Left renal cortex interstitium (tissue), 4 donors: ENCODE measurements at places on chromosomes 13 and 19. TPM values are rescaled to one million over a fixed set of nuclear protein-coding genes. Genes with fewer than 3 reads are reported as not detected.

MTUS2 gene
- polyA plus RNA-seq = 0.81 TPM

BCL2L12 gene
- polyA plus RNA-seq = 32.9 TPM

OR10H1 gene
- polyA plus RNA-seq = 0.04 TPM

PSMD8 gene
- polyA plus RNA-seq = 150 TPM

ZNF433 gene
- polyA plus RNA-seq = 17.0 TPM

KLK12 gene
- polyA plus RNA-seq = not detected

- DNase-seq = no peak
Observed at GRCh38 chr19:18712981-18713380, 29.5 kb downstream of the CRTC1 start.

DNA sequence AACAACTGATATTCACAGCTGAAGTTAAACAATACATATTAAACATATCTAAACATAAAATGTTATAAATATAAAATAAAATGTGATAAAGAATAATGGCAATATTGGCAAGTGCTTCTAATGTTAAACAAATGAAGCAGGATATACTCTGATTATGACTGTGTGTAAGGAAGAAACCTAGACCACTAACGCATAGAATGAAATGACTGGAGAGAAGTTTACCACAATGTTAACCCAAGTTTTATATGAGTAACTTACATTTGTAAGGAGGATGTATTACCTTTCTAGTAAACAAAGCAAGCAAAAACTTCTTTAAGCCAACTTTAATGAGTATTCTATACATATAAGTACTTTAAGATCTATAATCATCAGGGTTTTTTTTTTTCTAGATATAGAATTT, 43.0 kb downstream of the RB1 start:
- no peak for DNase-seq

GRCh38 chr13:45258334-45258675, 57.5 kb upstream of the KCTD4 start:
- DNase-seq = no peak

- DNase-seq = no peak
Observed at GRCh38 chr19:852136-853013, at the start of gene ELANE. Gene ELANE, plus strand, starts transcription at chr19:852303. Its CDS starts 26 bp downstream, at chr19:852329.

DNA sequence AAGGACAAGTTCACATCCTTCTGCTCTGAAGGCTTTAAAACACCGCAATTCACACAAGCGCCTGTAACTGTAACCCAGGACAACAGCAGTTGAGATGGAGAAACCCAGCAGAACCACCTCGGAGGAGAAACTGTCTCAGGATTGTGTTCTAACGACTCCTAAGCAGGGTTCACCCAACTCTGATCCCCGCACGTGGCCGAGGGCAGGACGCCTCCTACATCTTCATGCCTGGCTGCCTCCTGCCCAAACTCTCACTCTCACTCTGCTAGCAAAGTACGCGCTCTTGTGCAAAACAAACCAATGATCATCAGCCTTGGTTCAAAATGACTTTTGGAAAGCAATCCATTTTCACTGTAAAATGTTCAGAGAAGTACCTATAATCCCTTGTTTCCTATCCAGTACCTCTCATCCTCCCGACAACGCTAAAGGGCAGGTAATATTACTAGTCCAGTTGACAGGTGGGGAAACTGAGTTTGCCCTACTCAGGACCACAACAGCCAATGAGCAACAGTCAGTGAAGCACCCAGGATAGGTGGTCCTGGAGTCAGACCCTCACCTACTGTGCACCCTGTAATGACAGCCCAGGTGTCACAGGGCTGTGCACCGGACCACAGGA, 25.6 kb downstream of the EPS15L1 start:
- DNase-seq = no peak

DNA sequence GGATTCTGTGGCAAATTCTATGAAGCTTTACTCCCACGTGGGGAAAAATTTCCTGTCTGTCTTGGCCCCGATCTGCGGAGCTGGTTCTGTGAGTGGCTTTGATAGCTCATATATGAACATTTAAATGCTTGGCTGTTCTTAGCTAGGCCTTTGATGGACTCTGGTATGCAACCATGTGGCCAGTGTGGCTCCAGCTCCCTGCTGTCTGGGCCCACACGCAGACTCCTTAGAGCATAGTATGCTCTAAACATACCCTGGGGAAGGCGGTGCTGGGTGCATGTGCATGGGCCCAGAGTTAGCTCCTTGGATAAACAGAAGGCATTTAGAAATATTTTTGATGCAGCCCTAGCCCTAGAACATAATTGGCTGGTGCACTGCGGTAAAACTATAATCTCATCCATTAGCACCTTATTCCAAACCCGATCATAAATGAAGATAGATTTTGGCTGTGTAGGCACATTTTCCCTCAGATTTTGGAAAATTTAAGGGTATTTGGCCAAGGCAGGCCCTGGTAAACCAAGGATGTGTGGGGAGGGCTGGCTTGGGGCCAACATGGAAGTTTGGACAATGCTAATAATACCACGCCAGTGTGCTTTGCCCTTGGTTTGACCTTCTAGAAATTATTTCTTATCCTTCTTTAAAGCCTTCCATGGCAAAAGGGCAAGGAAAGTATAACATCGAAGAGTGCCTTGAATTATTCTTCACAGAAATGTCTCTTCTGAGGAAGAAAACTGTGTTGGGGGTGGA, 153.5 kb downstream of the LMO7 start:
- no peak for DNase-seq

GRCh38 chr13:59706101-59706976, 457.4 kb downstream of the DIAPH3 start:
- no peak for DNase-seq

- DNase-seq = no peak
Observed at GRCh38 chr19:3682741-3683404, 17.4 kb downstream of the PIP5K1C start.

- no peak for DNase-seq
Observed at GRCh38 chr19:11375143-11375948, 880 bp downstream of the SWSAP1 start.

- DNase-seq = no peak
Observed at GRCh38 chr19:16077984-16078758, 1.9 kb downstream of the TPM4 start.

DNA sequence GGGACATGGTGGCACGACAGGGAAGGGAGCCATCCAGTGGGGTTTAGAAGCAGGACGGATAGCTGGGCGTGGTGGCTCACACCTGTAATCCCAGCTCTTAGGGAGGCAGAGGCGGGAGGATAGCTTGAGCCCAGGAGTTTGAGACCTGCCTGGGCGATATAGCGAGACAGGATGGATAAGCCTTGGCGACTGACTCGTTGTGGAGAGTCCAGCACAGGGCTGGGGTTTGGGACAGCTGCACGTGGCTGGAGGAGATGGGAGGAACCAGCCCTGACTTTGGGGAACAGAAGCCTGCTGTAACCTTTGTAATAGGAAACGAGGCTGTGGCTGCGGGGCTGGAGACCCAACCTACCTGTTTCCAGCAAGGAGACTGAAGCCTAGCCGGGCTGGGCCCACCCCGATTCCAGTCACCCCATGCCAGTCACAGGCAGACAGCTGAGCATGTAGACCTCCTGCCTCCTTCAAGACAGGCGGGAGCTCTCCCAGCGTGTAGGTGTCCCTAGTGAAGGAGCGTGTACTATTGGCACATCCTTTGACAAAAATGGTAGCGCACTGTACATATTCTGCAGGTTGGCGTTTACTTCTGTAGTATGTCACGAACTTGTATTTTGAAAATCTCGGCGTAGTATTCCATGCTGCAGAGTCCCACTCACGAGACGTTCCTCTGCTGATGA, 8.0 kb downstream of the LENG1 start:
- DNase-seq = no peak

GRCh38 chr19:49631014-49631588, 8.8 kb downstream of the RRAS start:
- DNase-seq = no peak

DNA sequence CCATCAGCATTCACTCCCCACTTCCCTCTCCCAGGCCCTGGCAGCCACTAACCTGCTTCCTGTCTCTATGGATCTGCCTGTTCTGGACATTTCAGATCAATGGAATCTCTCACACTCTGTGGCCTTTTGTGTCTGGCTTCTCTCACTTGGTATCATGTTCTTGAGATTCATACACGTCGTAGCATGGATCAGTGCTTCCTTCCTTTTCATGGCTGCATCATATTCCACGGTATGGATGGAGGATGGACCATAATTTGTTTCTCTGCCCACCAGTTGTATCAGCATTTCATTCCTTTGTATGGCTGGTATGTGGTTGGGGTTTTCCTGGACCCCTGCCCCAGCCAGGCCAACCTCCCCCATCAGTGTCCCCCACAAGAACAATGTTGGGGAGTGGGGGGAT, 36.2 kb downstream of the MYO9B start:
- DNase-seq = no peak

GRCh38 chr13:43657485-43657884, 129.3 kb downstream of the ENOX1 start:
- DNase-seq = no peak

- no peak for DNase-seq
Observed at GRCh38 chr19:4368128-4368820, 24.9 kb downstream of the MPND start.

GRCh38 chr19:39133431-39134270, 8.1 kb downstream of the PAK4 start:
- no peak for DNase-seq

DNA sequence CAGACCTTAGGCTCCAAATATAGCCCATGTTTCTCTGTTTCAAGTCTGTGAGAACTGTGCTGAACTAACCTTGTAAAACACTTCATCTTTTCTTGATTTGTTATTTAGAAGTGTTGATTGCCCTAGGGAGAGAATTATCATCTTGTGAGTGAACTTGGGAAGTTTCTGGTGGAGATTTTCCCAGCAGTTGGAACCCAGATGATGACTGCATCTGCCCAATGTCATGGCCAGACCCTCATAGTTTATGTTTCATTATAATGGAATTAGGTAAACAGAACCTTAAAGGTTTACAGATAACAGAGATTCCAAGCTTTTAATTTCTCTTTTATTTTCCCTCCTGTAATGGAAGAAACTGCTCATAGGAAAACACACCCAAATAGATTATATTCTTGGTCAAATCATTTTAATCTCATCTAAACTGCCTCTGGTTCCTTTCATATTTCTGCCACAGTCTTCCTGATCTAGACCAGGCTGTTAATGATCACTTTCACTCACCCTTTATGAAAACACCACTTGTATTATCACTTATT, 569.1 kb downstream of the KCTD12 start:
- no peak for DNase-seq

GRCh38 chr13:45826731-45827130, 24.8 kb downstream of the SIAH3 start:
- DNase-seq = no peak

DNA sequence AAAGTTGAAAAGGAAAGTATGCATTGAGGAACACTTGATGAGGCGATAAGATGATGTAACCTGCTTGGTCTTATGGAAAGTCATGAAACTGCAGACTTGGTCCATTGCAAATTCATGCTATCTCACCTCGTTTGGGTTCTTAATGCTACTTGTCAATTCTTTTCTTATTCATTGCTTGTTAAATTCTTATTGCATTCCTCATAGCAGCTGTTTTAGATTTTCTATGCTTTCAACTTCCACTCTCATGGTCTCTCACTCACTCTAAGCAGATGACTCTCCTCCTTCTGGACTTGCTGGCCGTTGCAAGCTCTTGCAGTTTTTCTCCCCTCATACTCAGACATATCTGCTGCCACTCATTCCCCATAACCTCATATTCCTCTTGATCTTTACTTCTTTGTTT, 67.8 kb upstream of the CSNK1A1L start:
- no peak for DNase-seq

DNA sequence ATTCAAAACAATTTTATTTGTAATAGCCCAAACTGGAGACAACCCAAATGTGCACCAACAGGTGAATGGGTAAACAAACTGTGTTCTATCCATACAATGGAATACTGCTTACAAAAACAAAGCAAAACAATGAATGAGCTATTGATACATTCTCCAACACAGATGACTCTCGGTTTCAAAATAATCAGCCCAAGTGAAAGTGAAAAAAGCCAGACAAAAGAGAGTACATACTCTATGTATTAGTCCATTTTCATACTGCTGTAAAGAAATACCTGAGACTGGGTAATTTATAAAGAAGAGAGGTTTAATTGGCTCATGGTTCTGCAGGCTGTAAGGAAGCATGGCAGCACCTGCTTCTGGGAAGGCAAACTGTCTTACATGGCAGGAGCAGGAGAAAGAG, 65.2 kb upstream of the LRCH1 start:
- DNase-seq = no peak

GRCh38 chr13:68304286-68304893, 1074.3 kb upstream of the PCDH9 start:
- no peak for DNase-seq

- no peak for DNase-seq
Observed at GRCh38 chr19:1045247-1045603, 5.3 kb downstream of the ABCA7 start.

DNA sequence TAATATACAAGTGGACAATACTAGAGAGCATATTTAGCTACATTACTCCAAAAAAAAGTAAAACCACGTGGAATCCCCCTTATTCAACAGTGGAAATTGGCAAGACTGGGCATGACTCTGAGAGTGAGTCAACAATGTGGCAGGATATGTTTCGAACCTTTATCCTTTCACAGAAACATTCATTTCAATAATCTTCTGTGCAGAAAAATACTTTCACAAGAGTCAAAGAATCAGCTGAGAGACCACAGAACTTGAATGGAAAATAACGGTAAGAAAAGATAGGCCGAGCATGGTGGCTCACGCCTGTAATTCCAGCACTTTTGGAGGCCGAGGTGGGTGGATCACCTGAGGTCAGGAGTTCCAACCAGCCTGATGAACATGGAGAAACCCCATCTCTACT, 25.1 kb upstream of the CD70 start:
- DNase-seq = no peak

GRCh38 chr19:18833849-18834643, 2.3 kb downstream of the UPF1 start:
- DNase-seq = no peak

- DNase-seq = no peak
Observed at GRCh38 chr13:79241697-79242096, 164.4 kb downstream of the RBM26 start.

DNA sequence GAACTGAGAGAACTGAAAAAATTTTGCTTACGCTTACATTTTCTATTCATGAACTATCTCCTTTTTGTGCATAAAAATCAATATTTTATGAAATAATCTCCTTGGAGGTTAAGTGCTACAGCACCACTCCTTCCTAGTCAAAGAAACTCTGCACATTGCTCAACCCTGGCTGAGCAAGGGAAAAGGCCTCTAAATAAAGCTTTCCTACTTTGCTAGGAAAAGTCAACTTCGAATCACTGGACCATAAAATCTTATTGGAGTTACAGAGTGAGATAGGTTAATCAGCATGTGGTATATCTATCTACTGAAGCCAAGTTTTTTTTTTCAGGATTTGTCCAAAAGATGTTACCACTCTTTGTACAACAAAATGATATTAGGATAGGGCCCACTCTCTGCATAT, 57.5 kb upstream of the HMGB1 start:
- no peak for DNase-seq

- DNase-seq = no peak
Observed at GRCh38 chr13:73189776-73190175, 131.0 kb downstream of the KLF5 start.

DNA sequence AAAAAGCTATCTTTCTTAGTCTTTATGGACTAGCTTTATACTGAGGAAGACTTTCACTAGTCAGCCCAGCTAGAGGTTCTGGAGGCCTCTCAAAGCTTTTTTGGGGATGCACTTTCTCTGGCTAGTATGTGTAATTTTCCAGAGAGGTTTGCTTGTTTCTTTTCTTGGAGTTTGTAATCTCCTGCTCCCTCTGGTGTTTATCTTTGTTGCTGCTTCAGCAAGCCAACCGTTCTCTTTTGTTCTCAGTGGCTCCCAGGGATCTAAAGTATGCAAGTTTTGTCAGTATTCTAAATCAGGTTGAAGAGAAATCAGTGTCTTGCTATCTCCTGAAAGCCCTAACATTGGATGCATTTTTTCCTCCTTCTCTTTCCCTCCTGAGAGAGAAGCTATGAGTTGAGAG, 121.1 kb upstream of the MYO16 start:
- no peak for DNase-seq
